T-helper 17 cell (primary cell): ENCODE measurements at places on chromosomes 13 and 19. TPM values are rescaled to one million over a fixed set of nuclear protein-coding genes. Genes with fewer than 3 reads are reported as not detected.

Gene ZNF99
- total RNA-seq = not detected

Gene ZNF470
- total RNA-seq = 1.4 TPM

Gene FXYD1
- total RNA-seq = 1.8 TPM

Gene ZNF829
- total RNA-seq = 3.9 TPM

Gene ZNF628
- total RNA-seq = 25.5 TPM

Gene SBK2
- not detected for total RNA-seq

Gene C19orf67
- total RNA-seq = 0.22 TPM

Gene COMP
- total RNA-seq = not detected

Gene PTH2
- not detected for total RNA-seq

Gene ZGLP1
- total RNA-seq = 2.4 TPM
